ENCODE measurements at places on chromosomes 6 and 20. TPM values are rescaled to one million over a fixed set of nuclear protein-coding genes. Genes with fewer than 3 reads are reported as not detected.

DNA sequence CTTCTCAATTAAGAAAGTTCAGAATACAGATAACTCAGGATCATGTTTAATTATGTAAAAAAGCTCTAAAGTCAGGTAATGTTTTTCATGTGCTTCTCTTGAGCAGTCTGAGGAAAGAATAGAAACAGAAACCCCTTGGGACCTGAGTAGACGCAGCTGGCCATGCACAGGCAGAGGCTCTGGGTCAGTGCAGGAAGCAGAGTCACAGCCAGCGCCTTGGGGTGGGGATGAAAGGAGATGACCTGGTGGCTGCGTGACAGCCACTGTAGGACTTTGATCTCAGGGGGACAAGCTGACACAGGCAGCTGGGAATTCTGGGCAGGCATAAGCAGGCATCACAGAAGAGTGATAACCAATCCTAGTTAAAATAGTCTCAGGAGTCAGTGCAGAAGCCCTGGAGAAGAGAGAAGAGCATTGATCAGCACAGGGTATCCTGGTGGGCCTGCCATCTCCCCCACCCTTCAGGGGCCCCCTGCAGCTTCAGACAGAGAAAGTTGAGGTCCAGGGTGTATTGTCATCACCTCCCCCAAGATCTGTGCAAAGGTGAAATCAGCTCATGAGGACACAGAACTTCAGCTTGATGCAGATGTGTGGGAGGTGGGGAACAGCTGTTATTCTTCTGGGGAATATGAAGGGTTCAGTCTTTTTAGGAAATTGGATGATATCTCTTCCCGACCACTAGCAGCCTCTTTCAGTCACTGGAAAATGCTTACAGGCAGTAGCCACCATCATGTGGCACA, 6.4 kb downstream of the HLA-DQB1 start:
- no peak overlapping the region for H3K4me3 ChIP-seq
- H3K27me3 ChIP-seq = no peaks in the 10 kb centered on the region
- peaks cover 20% of the 10 kb centered on the region for H3K4me1 ChIP-seq
- DNase-seq = no peak
- H3K36me3 ChIP-seq = peaks cover 70% of the 10 kb centered on the region

DNA sequence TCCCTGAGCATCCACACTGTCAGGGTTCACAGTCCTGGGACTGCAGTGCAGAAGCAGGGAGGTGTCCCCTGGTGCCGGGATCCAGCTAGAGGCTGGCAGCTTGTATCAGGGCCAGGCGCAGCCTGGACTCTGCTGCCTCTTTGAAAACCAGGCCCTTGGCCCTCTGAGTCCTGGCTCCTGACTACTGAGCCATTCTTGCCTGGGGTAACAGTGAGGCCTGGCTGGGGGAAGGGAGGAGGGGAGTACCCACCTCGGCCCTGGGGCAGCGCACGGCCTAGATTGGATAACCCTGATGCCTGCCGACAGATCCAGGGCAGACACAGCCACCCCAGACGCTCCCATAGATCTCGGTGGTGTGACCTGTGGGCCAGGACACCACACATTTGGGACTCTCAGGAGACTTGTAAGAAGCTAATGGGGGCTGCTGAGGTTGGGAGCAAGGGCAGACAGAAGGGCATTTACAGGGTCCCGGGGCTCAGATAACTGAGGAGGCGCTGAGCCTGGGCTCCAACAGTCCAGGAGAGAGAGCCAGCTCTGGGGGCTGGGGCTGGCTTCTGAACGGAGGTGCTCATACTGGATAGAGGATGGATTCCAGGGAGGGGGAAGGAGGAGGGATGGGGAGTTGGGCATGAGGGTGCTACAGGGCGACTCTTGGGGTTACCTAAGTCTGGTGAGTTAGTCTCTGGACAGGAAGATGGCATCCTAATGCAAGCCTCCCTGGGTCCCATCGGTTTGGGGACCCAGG, 30.5 kb downstream of the SPDEF start:
- no peak overlapping the region for H3K4me3 ChIP-seq
- H3K27me3 ChIP-seq = peaks cover 5% of the 10 kb centered on the region
- no peak overlapping the region for H3K27ac ChIP-seq
- peaks cover 10% of the 10 kb centered on the region for H3K4me1 ChIP-seq
- no peaks in the 10 kb centered on the region for H3K36me3 ChIP-seq

GRCh38 chr20:17485017-17485416, 46.2 kb downstream of the BFSP1 start:
- DNase-seq = no peak
- peaks cover 15% of the 10 kb centered on the region for H3K27me3 ChIP-seq
- no peaks in the 10 kb centered on the region for H3K4me1 ChIP-seq

DNA sequence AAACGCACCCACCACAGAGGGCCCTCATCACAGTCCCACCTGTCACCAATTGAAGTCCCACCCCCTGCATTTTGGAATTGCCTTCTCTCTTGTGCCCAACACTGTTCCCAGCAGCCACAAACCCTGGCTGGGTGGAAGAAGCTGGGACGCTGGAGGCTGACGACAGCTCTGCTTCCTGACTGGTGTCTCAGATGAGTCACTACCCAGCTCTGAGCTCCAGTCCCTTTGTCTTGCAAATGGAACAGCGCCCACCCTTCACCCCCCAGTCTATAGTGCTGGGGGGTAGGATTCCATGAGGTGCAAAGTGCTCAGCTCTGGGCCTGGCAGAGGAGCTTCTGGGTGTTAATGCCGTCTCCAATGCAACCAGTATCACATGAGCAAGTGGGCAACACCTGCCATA, 85.3 kb downstream of the DLGAP4 start:
- no peak overlapping the region for H3K4me3 ChIP-seq
- H3K36me3 ChIP-seq = no peaks in the 10 kb centered on the region
- DNase-seq = no peak
- no peaks in the 10 kb centered on the region for H3K4me1 ChIP-seq
- no peak overlapping the region for H3K27ac ChIP-seq

- H3K36me3 ChIP-seq = peaks cover 7% of the 10 kb centered on the region
- peaks cover 22% of the 10 kb centered on the region for H3K4me1 ChIP-seq
- peak overlapping the region; percentile 53 for H3K4me3 ChIP-seq
- no peak for DNase-seq
Measured at GRCh38 chr6:119470893-119471542, 121.5 kb upstream of the MAN1A1 start.

DNA sequence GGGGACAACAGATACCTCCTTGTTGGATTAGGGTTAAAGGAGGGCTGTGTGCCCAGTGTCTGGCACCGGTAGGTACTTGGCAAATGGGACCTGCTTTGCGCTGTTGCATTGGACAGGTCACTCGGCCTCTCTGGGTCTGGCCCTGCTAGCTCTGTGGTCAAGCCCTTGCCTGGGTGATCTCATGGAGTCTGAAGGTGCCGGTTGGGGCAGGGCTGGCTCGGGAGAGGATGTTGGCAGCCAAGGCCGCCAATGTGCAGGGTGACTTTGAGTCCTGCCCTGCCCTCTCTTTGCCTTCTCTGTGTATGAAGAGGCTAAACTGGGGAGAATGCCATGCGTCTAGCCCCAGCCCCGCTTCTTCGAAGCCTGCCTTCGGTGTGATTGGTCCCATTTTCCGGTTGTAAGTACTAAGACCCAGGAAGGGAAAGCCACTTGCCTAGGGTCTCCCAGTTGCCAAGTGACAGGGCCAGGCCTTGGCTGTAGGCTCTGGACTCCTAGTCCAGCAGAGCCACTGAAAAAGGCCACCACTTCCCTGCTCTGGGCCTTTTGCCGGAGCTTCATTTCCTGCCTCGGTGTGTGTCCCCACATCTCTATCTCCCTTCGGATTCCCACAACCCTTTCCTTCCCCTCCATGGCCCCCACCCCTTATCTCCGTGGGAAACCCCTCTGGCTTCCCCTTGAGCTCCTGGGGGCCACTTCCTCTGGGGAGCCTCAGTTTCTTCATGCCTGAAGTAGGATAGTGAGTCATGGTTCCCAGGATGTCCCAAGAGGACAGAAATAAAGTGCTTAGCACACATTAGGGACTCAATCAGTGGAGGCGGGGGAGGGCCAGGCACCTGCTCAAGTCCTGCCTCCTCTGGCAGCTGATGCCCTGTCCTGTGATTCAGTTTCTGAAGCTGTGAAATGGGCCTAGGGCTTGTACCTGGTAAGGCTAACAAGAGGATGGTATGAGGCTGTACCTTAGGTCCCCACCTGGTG, 3.9 kb downstream of the SRC start:
- H3K4me3 ChIP-seq = no peak overlapping the region
- no peak overlapping the region for H3K27ac ChIP-seq
- no peaks in the 10 kb centered on the region for H3K36me3 ChIP-seq

DNA sequence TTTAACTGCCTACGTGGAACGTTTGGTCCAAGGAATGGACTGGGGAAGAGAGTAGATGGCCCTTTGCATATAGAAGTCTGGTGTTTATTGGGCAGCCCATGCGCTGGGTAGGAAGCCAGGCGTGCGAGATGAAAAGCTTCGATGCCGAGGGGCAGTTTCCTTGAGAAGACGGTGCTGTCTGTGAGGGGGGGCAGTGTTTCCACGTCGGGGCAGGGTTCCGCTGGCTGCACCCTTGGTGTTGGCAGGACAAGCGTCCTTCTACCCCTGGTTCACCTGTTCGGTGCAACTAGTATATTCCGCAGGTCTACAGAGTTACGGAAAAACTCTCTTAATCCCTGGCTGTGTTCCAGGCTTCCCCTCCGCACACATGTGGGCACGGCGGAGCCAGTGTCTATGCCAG, 88.2 kb downstream of the SMOC2 start:
- no peaks in the 10 kb centered on the region for H3K4me1 ChIP-seq
- no peak overlapping the region for H3K27ac ChIP-seq
- H3K36me3 ChIP-seq = no peaks in the 10 kb centered on the region

The PPP1R18 gene
- 269 TPM for total RNA-seq

GRCh38 chr6:131275273-131275672, 140.0 kb downstream of the AKAP7 start:
- peaks cover 5% of the 10 kb centered on the region for H3K36me3 ChIP-seq
- H3K4me3 ChIP-seq = no peak overlapping the region
- no peaks in the 10 kb centered on the region for H3K27me3 ChIP-seq
- DNase-seq = no peak
- H3K27ac ChIP-seq = no peak overlapping the region

- DNase-seq = no peak
- H3K4me1 ChIP-seq = peaks cover 18% of the 10 kb centered on the region
- H3K36me3 ChIP-seq = peaks cover 3% of the 10 kb centered on the region
- peaks cover 2% of the 10 kb centered on the region for H3K27me3 ChIP-seq
Measured at GRCh38 chr6:321158-321438, 28.8 kb downstream of the DUSP22 start.

DNA sequence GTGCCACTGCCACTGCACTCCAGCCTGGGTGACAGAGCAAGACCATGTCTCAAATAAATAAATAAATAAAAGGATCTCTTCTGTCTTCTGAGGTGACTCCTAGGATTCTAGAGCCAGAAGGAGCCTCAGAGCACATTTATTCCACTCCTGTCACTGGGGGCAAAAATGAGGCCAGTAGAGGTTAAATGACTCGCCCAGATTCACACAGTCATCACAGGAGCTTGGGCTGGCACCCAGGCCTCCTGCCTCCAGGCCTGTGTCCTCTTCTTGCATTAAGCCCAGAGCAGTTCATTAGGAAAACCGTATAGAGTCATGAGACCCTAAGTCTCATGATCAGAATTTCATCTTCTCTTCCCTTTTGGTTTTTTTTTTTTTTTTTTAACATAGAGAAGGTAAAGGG, 243.3 kb downstream of the NRN1 start:
- H3K4me3 ChIP-seq = no peak overlapping the region
- H3K27me3 ChIP-seq = no peaks in the 10 kb centered on the region
- H3K36me3 ChIP-seq = no peaks in the 10 kb centered on the region
- no peaks in the 10 kb centered on the region for H3K4me1 ChIP-seq
- no peak overlapping the region for H3K27ac ChIP-seq

DNA sequence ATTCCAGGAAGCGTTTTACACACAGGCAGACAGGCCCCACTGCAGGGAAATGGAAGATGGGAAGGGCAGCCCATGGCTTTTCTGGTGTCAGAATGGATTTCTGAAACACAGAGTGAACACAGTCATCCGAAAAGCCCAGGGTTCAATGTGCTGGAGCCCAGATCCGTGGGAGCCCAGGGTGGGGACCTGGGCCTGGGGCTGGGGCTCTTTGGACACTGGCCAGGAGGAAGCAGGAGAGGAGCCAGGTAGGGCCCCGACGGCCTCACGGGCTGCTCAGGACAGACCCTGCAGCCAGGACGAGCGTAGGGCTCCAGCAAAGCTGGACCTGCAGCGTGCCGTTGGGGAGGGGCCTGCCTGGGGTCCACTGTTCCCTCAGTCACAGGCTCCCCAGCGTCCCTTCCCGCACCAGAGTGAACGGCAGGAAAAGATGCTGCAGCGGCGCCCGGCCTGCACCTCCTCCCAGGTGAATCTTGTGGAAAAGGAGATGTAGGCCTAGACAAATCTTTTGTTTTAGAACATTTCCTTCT, 24.3 kb upstream of the LSM14B start:
- no peak overlapping the region for H3K4me3 ChIP-seq
- H3K4me1 ChIP-seq = no peaks in the 10 kb centered on the region
- H3K36me3 ChIP-seq = peaks cover 3% of the 10 kb centered on the region
- H3K27me3 ChIP-seq = no peaks in the 10 kb centered on the region
- H3K27ac ChIP-seq = no peak overlapping the region
